HFFc6 (cell line): ENCODE measurements at places on chromosomes 7 and 10. TPM values are rescaled to one million over a fixed set of nuclear protein-coding genes. Genes with fewer than 3 reads are reported as not detected.

The TMEM196 gene
- not detected in 3 replicates for total RNA-seq

The GSTO2 gene
- 2.5 to 14.1 TPM (median 3.2 TPM) in 3 replicates for total RNA-seq

GRCh38 chr7:46257761-46258448 lies 336.8 kb upstream of the IGFBP3 start:
- H3K36me3 ChIP-seq: peaks cover 26% of the 10 kb centered on the region
- peak; percentile 90 for DNase-seq
- H3K4me1 ChIP-seq: peaks cover 63% of the 10 kb centered on the region

DNA sequence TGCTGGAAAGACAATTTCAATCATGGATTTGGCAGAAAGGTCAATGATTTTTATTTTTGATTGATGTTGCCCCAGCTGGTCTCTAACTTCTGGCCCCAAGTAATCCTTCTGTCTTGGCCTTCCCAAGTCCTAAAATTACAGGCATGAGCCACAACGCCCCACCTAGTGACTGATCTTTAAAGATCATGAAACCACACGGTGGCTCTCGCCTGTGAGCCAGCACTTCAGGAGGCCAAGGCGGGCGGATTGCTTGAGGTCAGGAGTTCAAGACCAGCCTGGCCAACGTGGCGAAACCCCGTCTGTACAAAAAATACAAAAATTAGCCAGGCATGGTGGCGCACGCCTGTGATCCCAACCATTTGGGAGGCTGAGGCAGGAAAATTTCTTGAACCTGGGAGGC lies 12.6 kb upstream of the C10orf95 start:
- H3K4me3 ChIP-seq: no peak overlapping the region
- peaks cover 22% of the 10 kb centered on the region for H3K4me1 ChIP-seq
- no peaks in the 10 kb centered on the region for H3K36me3 ChIP-seq
- H3K27me3 ChIP-seq: peaks cover 3% of the 10 kb centered on the region
